ENCODE measurements at places on chromosomes 6 and 20.

DNA sequence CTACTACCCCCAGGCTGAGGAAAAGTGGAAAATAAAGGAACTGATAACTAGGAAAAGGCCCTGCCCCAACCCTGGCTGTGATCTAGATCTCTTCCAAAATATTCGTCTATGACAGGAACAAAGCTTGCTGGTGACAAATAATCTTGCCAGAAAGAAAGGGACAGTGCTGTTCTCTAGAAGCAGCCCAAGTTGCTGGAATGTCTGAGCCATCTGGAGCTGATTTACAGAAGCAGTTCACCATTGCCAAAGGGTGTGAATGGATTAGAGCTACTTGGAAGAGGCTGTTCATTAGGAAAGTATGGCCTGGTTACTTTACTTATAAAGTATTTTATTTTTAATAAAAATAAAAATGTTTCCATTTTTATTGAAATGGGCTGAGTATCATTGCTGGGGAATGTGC, 146.3 kb downstream of the EPM2A start:
- DNase-seq = no peak

GRCh38 chr6:33028220-33028849, 18.9 kb upstream of the HLA-DOA start:
- no peak for DNase-seq

GRCh38 chr6:107321793-107322192, 137.6 kb downstream of the PDSS2 start:
- no peak for DNase-seq

DNA sequence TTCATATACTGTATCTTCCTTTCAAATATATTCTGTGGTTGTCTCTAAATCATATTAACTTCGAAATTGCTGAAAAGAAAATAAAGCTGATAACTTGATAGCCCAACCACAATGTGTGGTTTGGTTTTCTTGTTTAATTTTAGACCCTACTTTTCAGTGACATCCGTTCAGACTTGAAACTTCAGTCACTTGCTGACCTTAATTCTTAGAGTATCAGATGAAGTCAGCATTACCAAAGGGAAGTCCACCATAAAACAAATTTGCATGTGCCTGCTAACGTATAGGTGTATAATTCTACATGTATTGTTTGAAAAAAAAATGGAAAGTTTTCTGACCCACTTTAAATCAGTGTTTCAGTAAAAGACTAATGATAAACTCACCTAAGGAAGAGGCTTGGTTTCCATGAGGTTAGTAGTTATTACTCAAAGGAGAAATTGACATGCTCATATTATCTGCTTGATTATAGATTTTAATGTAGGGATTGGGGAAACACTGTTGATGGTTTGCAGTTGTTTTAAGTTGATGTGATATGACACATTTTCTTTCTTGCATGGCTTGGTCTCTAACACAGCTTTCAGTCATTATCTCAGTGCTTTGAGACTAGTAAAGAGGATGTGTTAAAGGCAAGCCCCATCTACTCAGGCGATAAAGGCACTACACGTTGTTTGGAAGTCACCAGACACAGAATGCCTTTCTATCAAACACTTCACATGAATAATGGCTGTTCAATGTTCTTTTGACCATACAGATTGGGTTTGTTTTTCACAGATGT, 5.2 kb upstream of the IL17A start:
- DNase-seq = no peak

- no peak for DNase-seq
Observed at GRCh38 chr6:88492241-88492640, 326.1 kb upstream of the CNR1 start.

- no peak for DNase-seq
Observed at GRCh38 chr20:58647796-58648501, 3.1 kb upstream of the STX16 start.

GRCh38 chr20:43988867-43989266, 74.2 kb downstream of the TOX2 start:
- no peak for DNase-seq

DNA sequence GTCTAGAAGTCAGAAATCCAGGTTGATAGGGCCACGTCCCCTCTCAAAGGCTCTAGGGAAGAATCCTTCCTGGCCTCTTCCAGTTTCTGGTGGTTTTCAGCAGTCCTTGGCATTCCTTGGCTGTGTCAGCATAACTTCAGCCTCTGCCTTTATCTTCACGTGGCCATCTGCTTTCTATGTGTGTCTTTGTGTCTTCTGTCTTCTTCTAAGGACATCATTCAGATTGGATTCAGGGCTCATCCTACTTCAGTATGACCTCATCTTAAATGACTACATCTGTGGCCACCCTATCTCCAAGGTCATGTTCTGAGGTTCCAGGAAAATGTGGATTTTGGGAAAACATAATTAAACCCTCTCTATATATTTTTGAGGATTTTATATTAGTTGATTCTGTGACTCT, 23.0 kb downstream of the C6orf89 start:
- no peak for DNase-seq

DNA sequence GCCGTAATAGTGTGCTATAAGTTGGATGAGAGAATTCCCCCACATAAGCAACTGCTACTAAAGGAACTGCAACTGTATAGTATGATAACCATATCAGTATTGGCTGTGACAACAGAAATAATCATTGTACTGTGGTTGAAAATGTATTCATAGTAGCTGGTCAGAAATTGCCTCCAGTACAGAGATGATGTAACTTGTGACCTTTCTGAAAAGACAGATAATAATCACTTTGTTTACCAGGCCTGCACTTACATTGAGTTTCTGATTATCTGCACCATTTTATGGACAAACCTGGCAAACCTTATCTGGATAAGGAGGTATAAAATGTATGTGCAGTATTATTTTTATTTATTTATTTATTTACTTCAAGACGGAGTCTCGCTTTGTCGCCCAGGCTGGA, 19.0 kb downstream of the CFAP206 start:
- DNase-seq = no peak

- DNase-seq = no peak
Observed at GRCh38 chr20:37816726-37817125, 86.2 kb upstream of the VSTM2L start.

- no peak for DNase-seq
Observed at GRCh38 chr6:219641-220198, 72.6 kb upstream of the DUSP22 start.

DNA sequence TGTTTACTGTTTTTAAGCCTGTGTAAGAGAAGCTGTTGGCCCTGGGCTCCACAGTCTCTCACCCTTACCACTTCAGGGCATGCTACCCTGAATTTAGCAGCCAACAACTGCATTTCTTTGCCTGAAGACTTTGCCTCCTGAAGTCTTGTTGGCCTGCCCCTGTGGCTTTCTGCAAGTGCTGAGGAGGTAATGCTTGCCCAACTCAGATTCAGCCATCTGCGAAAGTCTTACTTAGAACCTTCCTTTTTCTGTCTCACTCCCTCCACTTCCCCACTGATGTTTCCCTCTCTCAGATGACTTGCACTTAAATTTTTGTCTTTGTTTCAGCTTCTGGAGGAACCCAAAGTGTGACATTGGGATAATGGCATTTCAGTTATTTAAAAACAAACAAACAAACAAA, 11.8 kb upstream of the IBTK start:
- DNase-seq = no peak
